Activated naive CD8-positive, alpha-beta T cell treated with anti-CD3 and anti-CD28 coated beads, Interleukin-2, amount 50 U/mL, for 24 hours (primary cell): ENCODE measurements at places on chromosomes 4 and X.

DNA sequence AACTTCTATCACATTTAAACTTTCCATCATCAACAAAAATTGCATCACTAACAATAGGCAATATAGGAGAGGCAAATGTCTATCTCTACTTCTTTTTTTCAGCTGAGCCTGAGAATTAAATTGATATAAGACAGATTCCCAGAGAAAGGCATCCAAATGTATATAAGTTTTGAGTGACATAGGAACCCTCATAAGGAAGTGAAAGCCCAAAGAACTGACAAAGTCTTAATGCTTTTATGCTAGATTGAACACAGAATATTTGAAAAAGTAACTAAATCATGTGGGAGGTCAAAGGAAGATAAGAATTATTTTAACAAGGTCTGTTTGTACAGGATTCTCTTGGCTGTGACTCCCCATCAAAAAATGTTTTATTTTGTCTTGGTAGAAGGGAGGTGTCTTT lies 714.9 kb downstream of the GRXCR1 start:
- DNase-seq: no peak

GRCh38 chr4:52574036-52574435 lies 85.1 kb downstream of the USP46 start:
- no peak for DNase-seq

GRCh38 chrX:38634665-38635064 lies 73.3 kb downstream of the TSPAN7 start:
- no peak for DNase-seq

- DNase-seq: no peak
Measured at GRCh38 chr4:86895692-86896488, 3.7 kb upstream of the C4orf36 start.

DNA sequence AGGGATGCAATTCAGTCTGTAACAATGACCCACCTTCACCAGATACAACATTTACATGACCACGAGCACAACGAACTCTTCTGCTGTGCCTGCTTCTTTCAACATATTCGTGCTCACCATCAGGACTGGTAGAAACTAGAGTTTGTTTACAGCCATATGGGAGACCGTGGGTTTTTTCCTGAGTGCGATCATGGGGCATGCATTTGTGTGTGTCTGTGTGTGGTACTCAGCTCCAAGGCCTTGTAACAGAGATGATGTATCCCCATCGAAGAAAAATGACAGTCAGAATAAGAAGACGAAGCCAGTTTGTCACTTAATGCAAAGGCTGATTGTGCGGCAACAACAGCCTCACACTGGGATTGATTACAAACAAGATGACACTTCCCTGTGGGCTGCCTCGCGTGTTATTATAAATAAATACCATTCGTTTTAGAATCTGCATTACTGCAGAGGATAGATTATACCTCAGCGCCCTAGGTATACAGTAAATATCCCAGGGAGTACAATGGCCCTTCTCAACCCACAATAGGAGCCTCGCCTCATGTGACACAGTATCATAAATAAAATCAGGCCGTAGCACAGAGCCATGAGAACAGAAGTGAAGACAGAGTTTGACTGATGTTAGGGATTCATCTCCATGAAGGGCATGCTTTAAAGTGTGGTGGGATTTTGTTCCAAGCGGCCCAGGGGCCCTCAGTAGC lies 97.3 kb upstream of the NOCT start:
- no peak for DNase-seq

DNA sequence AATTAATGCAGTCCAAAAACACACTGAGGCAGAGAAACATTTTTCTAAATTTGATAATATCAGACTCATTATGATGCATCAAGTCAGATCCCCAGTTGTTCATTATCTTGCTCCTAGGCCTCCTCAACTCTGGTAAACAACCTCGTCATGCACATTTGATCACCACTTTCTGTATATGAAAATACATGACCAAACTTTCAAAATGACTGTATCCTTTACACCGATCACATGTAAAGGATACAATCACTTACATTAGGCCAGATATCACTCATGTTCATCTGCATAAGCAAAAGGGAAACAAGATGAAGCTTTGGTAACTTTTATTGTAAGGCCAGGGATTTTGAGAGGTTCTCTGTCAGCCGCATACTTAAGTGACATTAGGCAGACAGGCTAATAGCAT lies 99.4 kb upstream of the IL1RAPL1 start:
- no peak for DNase-seq
